ENCODE measurements at places on chromosomes 3 and 15.

DNA sequence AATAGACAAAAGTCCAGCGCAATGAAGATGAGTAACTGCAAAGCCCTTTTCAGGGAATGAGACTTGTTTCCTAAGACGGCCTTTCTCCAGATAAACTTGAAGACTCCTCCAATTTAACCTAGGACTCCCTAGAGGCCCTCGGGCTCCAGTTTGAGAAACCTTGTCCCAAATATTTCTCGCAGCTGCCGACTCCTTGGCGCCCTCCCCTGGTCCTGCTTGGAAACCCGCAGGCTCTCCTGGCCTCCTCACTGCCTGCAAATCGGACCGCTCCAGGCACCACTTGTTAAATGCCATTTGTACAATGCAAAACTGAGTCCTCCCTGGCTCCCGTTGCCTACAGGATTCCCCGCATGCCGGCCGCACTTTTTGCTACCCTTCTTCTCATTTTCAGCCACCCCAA is 36.8 kb downstream of the MUC4 start:
- no peak overlapping the region for H3K4me3 ChIP-seq
- H3K27me3 ChIP-seq: no peaks in the 10 kb centered on the region
- H3K4me1 ChIP-seq: no peaks in the 10 kb centered on the region
- H3K27ac ChIP-seq: no peak overlapping the region

DNA sequence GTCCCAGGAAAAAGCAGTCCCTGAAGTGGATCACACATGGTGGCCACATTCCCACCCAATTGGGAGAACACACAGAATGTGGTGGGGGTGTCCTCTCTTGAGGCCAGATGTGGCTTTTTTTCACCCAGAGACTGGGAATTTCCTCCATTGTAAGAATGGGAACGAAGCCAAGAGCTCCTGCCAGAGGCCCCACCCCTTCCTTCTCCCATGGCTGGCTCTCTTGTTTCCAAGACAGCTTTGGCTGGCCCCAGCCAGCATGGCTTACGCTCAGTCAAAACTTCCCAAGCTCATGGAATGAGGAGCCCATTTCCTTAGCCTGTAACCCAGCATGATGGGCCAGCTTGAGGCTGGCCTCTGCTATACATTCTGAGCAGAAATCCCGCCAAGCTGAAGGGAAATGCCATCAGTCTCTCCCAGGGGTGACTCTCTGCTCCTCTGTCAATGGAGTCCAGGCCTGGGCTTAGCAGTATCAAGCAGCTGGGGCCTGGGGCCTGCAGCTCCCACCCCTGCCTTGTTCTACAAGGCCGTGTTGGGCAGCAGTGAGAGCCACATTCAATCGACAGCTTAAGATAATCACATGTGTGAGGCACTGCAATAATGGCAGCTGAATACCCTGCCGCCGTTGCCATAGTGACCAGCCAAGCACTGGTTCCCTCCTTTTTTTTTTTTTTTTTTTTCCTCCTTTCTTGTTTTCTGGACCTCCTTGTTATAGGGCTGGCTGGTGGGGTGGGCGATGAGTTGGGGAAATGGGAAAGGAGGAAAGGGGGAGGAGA is 142.4 kb downstream of the EPHB1 start:
- no peaks in the 10 kb centered on the region for H3K4me1 ChIP-seq
- no peaks in the 10 kb centered on the region for H3K36me3 ChIP-seq
- DNase-seq: no peak
- no peaks in the 10 kb centered on the region for H3K27me3 ChIP-seq
- no peak overlapping the region for H3K4me3 ChIP-seq

GRCh38 chr3:132549890-132550578 is 47.0 kb upstream of the ACKR4 start:
- no peaks in the 10 kb centered on the region for H3K4me1 ChIP-seq
- H3K27me3 ChIP-seq: no peaks in the 10 kb centered on the region
- DNase-seq: no peak
- peak overlapping the region; percentile 12 for H3K27ac ChIP-seq

DNA sequence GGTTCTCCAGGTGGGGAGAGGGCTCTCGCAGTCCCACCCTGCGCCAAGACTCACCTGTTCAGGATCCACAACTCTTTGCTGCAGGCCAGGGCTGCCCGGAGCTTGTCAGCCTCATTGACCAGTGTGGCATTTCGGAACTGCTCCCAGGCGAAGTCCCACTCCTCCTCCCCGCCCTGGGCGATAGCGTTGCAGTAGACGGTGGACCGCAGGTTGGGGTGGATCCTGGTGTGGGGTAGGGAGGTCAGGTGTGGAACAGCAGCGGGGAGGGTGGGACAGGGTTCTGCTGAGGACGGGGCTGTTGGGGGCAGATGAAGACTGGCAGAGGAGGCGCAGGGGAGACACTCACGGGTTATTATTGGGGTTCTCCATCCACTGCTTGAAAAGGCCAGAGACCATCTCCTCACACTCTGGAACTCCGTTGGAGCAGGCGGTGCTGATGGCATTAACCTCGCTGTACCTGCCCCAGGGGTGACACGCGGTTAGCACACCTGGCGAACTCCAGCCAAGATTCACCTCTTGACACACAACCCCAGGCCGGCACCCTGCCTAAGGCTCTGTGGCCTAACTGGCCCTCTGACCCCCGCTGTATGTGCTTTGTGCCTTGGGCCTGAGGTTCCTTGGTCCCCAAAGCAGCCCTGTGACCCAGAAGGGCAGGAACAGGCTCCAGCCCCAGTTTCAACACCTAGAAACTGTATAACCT is 16.1 kb downstream of the MESP2 start:
- H3K27ac ChIP-seq: no peak overlapping the region
- no peaks in the 10 kb centered on the region for H3K27me3 ChIP-seq
- no peak overlapping the region for H3K4me3 ChIP-seq
- no peak for DNase-seq
- peaks cover 30% of the 10 kb centered on the region for H3K36me3 ChIP-seq

DNA sequence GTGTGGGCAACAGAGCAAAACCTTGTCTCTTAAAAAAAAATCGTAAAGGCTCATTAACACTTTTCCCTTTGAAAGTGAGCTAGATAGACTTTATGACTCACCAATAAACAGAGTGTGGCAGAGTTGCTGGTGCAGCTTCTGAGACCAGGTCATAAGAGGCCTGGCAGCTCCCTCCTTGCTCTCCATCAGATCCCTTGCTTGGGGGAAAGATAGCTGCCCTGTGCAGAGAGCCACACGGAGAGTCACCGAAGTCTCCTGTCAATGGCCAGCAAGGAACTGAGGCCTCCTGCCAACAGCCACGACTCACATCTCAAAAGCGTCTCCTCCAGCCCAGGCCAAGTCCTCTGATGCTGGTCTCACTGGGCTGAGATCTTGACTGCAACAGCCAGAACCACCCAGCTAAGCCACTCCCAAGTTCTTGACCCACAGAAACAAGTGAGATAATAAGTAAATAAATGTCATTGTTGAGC is 8.7 kb upstream of the GP9 start:
- no peaks in the 10 kb centered on the region for H3K36me3 ChIP-seq
- DNase-seq: peak; percentile 2
- H3K4me1 ChIP-seq: peaks cover 29% of the 10 kb centered on the region
- H3K27me3 ChIP-seq: no peaks in the 10 kb centered on the region
- H3K27ac ChIP-seq: peak overlapping the region; percentile 37
- H3K4me3 ChIP-seq: no peak overlapping the region

DNA sequence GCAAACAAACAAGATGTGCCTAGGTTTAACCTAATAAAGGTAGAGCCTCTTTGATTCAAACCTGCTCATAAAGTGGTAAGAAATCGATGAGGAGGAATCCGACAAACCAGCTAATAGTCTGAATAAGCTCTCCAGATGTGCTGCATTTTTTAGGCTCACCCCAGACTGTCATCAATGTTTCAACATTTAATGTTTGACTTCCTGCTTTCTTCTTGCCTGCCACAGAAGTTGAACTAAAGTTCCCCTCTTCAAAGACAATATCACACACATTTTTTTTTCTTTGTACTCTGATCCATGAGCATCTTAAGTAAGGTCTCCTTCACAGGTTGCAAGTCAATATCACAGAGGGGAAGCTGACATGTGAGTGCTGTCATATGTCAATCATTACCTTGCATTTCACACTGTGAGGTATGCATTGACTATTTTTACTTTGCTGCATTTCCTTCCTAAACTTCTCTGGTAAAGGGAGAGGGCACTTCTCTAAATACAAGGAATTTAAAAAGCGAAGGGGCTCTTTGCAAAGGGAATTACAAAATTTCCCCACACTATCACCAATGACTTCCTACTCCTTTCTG is 172.3 kb upstream of the MCTP2 start:
- H3K36me3 ChIP-seq: no peaks in the 10 kb centered on the region
- no peak overlapping the region for H3K4me3 ChIP-seq
- no peaks in the 10 kb centered on the region for H3K27me3 ChIP-seq
- H3K27ac ChIP-seq: no peak overlapping the region
- no peak for DNase-seq

DNA sequence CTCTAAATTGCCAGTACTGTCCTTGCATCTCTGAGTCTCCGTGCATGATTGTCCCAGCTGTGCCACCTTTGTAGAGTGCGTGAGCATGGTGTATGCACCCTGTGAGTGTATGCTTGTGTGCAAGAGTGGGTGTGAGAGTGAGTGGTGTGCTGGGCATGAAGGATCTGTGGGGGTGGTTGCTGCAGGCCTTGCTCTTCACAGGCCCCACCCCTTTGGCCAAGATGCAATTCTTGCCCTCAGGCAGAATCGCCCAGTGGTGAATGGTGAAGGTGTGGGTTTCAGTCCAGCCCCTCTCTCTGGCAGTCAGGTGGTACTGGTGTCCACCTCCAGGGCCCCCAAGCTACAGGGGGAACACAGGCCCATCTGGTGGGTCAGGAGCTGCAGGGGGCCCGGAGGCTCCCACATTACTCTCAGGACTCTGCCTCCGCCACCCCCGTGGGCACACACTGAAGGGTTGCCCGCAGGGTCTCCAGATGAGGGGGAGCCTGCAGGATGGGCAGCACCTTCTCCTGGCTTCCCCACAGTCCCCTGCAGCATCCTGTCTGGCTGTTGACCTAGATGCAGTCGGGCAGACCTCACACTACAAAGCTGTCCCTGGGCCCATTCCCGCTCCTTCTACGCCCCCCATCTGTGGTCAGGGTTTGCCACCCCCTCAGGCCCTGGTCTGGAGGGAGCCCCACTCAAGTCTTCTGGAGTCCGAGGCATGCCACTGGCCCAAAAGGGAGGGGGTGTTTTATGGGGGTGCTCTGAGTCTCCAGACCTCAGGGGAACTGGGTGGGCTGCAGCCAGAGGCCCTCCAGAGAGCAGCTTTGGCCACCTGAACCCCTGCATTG is 8.3 kb upstream of the ROPN1B start:
- no peak overlapping the region for H3K4me3 ChIP-seq
- no peaks in the 10 kb centered on the region for H3K4me1 ChIP-seq
- H3K36me3 ChIP-seq: no peaks in the 10 kb centered on the region
- no peak for DNase-seq

- no peaks in the 10 kb centered on the region for H3K4me1 ChIP-seq
- H3K4me3 ChIP-seq: no peak overlapping the region
- DNase-seq: no peak
- H3K36me3 ChIP-seq: no peaks in the 10 kb centered on the region
Observed at GRCh38 chr15:34603095-34603494, 19.6 kb upstream of the GOLGA8B start.

DNA sequence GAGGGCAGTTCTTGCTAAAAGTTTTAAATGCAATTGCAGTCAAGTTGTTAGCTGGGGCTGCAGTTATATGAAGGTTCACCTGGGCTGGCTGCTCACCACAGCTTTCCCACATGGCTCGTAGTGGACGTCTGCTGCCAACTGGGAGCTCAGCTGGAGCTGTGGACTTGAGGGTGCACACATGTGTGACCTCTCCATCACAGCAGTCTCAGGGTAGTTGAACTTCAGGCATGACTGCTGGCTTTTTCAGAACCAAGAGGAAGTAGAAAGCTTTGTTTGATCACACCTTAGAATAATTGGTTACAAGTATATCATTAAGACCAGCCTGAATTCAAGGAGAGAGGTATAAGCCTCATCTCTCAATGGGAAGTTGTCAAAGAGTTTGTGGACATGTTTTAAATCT is 74.1 kb downstream of the CHL1 start:
- no peaks in the 10 kb centered on the region for H3K36me3 ChIP-seq
- no peaks in the 10 kb centered on the region for H3K4me1 ChIP-seq
- no peaks in the 10 kb centered on the region for H3K27me3 ChIP-seq
- no peak for DNase-seq

DNA sequence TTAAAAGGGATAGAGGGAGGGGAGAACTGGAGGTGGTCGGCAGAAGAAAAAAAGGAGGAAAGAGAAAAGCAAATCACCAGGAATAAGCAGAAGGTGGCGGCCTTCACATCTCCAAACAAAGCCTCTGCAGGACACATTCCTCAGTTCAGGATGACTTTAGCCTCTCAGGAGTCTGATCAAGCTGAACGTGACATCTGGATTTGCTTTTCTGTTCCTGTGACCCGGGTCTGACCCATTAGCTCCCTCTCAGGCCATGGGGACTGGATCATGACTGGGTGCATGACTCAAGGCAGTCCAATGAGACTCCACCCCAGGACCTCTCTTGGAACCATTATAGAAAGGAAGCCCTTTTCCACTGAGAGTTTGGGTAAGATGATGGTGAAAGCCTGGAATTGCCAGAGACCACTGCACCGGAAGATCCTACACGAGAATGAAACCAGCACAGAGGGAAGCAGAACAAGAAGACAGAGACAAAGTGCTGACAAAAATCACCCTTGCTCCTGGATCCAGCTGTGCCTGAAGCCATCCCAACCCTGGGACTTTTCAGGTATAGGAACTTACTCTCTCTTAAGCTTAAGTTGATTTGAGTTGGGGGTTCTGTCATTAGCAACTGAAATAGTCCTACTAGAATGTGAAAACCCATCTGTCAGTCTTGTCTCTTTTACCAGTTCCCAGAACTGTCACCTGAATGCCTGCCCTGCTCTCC is 45.4 kb upstream of the RAD18 start:
- H3K36me3 ChIP-seq: peaks cover 15% of the 10 kb centered on the region
- H3K27me3 ChIP-seq: no peaks in the 10 kb centered on the region
- no peak for DNase-seq
- H3K4me3 ChIP-seq: no peak overlapping the region
- H3K4me1 ChIP-seq: no peaks in the 10 kb centered on the region
- no peak overlapping the region for H3K27ac ChIP-seq

DNA sequence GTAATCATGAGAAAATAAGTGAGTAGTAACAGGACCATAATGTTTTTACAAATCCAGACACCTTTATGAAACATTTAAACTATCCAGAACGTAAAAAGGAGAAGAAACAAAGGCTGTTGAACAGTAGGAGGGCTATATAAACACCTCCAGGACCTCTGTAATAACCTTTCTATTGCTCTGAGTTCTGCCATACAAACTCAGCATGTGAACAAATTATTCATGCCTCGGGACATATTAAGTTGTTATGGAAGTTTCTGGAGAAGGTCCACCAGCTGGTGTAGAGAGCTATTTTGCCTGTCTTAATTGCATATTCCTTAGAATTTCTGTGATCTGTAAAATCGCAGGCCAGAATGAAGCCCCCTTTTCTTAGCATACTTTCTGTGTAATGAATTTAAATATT is 256.3 kb downstream of the UBE2E2 start:
- H3K4me3 ChIP-seq: no peak overlapping the region
- H3K27ac ChIP-seq: no peak overlapping the region
- no peak for DNase-seq
- no peaks in the 10 kb centered on the region for H3K36me3 ChIP-seq

DNA sequence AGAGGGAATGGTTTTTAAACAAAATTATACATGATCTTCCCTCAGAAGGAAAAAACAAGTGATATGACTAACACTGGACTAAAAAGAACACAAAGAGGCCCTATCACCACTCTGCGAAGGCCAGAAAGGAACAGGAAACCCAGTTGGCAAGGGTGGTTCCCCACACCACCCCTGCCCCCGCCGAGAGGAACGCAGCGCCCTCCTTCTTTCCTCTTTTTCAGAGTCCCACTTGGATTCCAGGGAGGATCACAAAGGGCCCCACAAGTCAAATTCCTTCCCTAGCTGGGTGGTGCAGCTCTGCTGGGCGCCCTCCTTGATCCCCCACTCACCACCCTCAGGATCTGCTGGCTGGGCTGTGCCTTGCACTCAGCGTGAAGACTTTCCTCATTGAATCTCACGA is 29.8 kb downstream of the PLA1A start:
- no peaks in the 10 kb centered on the region for H3K27me3 ChIP-seq
- H3K4me1 ChIP-seq: peaks cover 52% of the 10 kb centered on the region
- peak; percentile 53 for DNase-seq
